ENCODE measurements at places on chromosomes 3 and 15.

GRCh38 chr15:62783303-62783957, 259.1 kb upstream of the TPM1 start:
- no peak for DNase-seq

GRCh38 chr3:116179091-116179490, 266.2 kb downstream of the LSAMP start:
- DNase-seq: no peak

DNA sequence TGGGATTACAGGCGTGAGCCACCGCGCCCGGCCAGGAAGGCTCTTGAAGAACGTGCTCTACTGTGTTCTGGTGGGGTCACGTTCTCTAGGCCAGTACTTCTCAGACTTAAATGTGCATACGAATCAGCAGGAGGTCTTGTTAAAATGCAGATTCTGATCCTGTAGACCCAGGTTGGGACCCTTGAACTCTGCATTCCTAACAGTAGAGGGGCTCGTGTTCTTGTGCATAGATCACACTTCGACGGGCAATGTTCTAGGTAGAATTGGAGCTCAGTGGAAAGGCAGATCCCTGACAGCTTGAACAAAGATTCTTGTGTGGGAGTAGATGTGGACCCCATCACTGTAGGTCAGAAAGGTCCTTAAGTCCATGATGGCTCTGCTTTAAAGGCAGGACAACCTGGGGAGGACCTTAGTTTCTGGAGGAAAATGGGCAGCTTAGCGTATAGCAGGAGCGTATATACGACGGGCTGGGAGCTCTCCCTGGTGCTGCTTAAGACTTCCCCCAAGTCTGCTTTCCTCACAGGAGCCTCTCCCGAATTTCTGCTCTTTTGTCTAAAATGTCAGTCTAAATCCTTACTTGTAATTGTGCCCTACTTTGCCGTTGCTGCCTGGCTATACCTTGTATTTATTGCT, 16.9 kb upstream of the FAM81A start:
- no peak for DNase-seq

DNA sequence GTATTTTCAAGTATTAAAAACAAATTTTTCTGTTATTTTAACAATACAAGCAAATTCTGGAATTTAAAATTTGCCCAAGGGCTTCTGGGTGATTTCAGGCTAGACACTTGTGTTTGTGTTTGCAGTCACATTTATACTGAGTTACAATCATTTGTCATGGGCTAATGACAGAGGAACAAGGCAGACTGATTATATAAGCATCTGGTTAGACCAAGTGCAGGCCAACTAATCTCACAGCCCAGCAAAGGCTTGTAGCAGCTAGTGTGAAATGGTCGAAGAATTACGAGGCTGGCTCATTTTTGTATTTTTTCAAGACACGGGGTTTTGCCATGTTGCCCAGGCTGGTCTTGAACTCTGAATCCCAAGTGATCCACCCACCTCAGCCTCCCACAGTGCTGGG, 52.1 kb downstream of the CMTM8 start:
- no peak for DNase-seq

- no peak for DNase-seq
These were observed 180.6 kb downstream of the CHL1 start for GRCh38 chr3:377158-377561.

- DNase-seq: no peak
These were observed 9.0 kb downstream of the GNB5 start for GRCh38 chr15:52181938-52182780.

DNA sequence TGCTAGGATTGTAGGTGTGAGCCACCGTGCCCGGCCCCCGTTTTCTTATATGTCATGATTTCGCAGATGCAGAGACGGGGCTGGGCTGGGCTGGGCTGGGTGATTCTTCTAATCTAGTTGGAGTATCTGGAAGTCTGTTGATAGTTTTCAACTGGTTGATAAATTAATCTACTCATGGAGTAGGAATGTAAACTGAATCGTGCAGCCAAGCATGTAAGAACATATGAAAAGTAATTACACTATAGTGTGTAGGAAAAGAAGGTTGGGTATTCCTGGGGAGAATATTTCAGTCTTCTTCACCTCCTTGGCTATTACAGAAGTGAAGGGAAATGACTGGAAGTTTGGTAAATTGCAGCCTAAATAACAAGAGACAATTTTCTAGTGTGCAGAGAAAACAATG, 82.6 kb upstream of the MAGI1 start:
- DNase-seq: no peak

GRCh38 chr15:52557274-52557641, 11.6 kb downstream of the ARPP19 start:
- no peak for DNase-seq

GRCh38 chr3:98962951-98963350, 61.5 kb upstream of the DCBLD2 start:
- no peak for DNase-seq

DNA sequence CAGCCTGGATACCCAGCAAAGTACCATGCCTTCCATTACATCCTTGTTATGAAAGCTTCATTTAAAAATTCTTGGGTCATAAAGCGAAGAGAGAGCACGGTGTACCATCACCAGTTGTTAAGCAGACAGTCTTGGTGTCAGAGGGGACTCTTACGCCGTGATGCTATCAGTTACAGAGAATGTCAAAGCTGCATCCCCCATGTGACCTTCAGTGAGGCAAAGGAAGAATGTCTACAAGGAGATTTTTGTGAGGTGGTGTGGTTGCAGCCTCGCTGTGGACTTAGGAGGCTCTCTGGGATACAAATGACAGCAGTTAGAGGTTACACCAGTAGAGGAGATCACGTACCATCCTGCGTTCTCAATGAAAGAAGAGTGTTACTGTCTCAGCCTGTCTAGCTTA, 278.3 kb downstream of the FEZF2 start:
- DNase-seq: no peak

DNA sequence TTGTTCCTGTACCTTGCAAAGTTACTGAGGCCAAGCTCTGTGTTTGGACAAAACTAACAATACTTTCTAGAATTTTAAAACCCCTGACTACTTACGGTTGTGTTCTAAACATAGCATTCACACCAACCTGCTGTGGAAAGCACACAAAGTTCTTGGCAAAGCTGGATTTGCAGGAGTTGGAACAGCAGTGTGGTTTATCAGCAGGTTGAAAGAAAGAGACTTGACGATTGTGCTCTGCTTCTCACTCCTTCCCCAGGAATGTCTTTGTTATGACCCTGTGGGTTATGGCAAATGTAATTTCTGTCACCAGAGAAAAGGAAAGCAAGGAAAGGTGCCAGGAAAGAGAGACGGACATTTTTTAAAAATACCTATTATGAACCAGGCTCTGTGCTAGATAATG, 165.5 kb upstream of the TGFBR2 start:
- DNase-seq: no peak

DNA sequence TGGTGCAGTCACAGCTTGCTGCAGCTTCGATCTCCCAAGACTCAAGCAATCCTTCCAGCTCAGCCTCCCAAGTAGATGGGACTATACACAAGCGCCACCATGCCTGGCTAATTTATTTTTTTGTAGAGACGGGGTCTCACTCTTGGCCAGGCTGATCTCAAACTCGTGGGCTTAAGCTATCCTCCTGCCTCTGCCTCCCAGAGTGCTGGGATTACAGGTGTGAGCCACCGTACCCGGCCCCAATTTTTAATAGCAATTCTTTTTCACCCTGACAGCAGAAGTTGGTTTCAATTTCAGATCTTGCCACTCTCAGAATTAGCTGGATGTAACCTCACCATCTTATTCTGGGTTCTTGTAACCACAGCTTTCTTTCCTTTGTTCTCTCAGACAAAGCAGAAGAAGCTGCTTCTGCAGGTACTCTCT, 64.8 kb downstream of the TRIM71 start:
- DNase-seq: no peak

GRCh38 chr3:115800489-115801075, 177.3 kb downstream of the GAP43 start:
- DNase-seq: no peak

- DNase-seq: no peak
These were observed 19.9 kb upstream of the LRRC58 start for GRCh38 chr3:120369037-120369467.

- DNase-seq: no peak
These were observed 15.8 kb downstream of the RUVBL1 start for GRCh38 chr3:128107834-128108233.

- no peak for DNase-seq
These were observed 181.0 kb downstream of the SI start for GRCh38 chr3:164897342-164897741.

DNA sequence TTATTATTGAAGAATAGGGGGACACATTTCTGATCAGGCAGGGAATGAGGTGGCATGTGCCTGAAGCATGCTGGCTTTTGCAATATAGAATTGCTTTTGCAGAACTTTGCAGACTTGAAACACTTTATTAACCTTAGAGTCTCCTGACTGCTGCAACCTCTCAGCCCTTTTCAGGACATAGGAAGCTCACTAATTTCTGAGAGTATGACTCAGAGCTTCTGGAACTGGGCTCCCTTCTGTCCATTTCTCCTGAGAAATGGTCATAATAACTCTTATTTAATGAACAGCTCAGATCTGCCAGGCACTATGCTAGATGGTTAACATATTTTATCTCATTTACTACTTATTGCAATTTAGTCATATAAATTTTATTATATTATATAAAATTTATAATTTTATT, 38.6 kb upstream of the DGKG start:
- DNase-seq: no peak

DNA sequence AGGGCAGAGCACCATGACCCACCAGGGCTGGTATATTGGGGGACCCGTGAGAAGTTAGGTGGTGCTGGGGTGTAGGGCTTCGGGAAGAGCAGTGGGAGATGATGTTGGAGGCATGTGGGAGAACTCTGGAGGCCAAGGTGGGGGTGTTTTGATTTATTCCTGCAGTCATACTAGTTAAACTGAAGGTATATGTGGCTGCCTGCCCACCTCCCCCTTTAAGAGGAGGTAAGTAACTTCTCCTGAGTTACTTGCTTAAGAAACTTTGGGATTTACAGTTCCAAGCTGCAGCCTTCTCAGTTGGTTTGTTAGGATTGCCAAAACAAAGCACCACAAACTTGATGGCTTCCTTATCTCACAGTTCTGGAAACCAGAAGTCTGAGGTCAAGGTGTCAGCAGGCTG, 73.1 kb upstream of the AGBL1 start:
- no peak for DNase-seq

DNA sequence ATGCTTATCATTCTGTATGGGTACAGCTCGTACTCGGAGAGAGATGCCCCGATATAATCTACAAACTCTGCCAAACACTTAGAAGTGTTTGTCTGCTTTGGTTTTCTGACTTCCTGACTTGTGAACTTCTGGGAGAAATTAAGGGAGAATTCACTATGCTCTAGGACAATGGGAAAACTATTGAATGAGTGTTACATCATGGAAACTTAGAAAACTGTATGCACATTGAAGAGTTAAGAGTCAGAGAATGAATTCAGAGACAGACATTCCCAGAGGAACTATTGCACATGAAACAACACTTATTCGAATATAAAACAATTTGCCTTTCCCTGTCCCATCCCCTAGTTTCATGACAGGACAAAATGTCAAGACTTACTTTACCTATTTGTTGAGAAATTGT, 57.8 kb downstream of the DTWD1 start:
- no peak for DNase-seq

GRCh38 chr3:170551252-170551651, 34.6 kb downstream of the SLC7A14 start:
- DNase-seq: no peak

GRCh38 chr3:39144095-39144747, 9.2 kb downstream of the CSRNP1 start:
- DNase-seq: no peak

- no peak for DNase-seq
These were observed 3.3 kb upstream of the RBSN start for GRCh38 chr3:15102256-15102655.

DNA sequence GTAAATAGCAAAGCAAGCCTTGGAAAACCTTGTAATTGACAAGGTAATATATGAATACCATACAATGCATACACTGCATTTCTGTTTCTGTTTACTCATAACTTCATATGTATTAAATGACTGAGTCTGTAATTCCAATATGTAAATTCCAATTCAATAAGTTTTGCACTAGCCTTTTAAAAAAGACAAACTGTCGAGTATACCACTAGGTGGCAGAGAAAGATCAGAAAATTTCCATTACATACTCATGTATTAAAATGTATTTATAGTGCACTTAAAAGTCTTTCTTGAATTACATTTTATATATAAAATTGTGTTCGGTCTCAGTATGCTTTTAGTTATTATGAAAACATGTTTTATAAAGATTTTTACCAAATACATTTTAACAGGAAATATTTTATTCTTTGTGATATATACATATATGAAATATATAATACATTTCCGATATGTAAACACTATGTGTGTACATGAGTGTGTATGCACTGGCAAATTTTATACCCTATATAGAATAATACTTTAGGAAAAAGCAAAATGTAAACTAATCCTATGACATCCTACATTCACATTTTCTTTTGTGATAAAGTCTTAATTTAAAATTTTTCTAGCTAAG, 216.8 kb downstream of the VGLL3 start:
- no peak for DNase-seq

DNA sequence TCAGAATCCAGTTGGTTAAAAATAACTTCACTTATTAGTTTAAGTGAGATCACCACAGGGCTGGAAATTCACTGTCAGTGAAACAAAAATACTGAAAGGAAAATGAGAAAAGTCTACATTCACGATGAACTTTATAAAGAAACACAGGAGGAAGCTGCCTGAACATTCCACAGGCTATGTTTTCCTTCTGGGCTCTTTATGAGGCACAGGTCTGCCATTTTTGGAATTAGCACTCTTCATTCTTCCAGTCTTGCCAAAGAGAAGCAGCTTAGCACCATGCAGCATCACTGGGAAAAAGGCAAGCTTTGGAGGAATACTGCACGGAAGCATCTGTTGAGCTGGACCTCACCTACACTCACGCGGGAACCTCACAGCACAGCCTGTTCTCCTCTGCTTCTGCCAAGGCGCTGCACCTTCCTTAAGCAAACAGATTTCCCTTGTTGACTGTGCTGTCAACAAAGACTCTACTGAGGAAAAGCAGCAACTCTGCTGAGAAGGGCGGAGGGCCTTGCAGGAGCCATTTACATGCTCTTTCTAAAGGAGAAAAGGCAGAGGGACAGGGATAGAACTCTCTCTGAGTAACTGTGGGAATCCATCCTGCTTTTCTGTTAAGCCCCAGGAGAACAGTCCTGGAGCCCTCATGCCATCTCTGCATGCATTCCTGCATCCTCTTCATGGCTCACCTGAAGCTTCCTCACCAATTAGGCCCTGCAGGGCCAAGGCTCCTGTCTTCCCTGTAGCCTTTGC, 15.7 kb downstream of the SUSD5 start:
- DNase-seq: no peak

GRCh38 chr3:37949866-37950265, 40.7 kb upstream of the VILL start:
- no peak for DNase-seq
